ENCODE measurements at places on chromosomes 13 and 19.

- DNase-seq: peak; percentile 86
Observed at GRCh38 chr19:1279782-1280341, 4.5 kb downstream of the FAM174C start.

- no peak for DNase-seq
Observed at GRCh38 chr13:93307651-93308050, 81.0 kb downstream of the GPC6 start.

DNA sequence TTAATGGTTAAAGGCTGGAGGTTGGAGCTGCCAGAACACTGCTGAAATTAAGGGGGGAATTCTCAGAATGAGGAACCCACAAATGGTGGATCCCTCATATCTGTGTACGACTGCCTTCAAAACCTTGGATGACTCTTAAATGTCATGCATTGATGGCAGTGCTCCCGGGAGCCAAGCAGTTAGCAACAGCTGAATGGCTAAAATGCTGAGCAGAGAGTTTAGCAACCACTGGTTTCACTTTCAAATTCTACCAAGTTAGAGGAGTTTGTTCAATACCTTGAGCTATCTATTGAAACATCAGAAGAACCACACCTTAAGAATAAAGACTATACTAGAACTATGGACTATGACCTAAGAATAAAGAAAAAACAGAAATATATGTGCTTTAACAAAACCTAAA is 41.4 kb downstream of the UQCRFS1 start:
- no peak for DNase-seq

GRCh38 chr13:101397742-101398141 is 18.6 kb downstream of the NALCN start:
- no peak for DNase-seq

DNA sequence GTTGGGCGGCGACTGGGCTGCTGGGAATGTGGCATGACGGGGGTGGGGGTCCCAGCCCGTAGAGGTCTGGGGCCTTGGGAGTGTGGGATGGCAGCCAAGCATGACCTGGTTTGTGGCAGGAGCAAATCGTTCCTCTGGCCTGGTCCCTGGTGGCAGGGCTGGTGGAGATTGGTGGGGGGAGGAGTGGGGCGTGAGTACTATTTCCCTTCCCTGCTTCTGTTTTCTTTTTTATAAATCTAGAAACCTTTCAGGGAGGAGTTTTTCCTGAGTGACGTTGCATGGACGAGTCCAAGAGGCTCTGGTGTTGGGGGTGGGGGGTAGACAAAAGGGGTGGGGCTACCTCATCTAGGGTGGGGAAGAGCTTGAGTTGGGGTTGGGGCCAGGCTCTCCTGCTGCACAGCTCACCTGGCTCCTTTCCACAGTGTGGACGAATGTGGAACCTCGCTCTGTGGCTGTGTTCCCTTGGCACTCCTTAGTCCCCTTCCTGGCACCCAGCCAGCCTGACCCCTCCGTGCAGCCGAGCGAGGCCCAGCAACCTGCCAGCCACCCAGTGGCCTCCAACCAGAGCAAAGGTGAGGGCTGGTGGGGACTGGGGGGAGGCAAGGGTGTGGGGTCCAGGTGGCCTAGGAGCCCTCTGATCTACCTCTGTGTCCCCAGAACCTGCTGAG is 15.4 kb upstream of the PRR19 start:
- DNase-seq: no peak

- peak; percentile 54 for DNase-seq
Observed at GRCh38 chr13:113489549-113490495, 689 bp downstream of the DCUN1D2 start.

DNA sequence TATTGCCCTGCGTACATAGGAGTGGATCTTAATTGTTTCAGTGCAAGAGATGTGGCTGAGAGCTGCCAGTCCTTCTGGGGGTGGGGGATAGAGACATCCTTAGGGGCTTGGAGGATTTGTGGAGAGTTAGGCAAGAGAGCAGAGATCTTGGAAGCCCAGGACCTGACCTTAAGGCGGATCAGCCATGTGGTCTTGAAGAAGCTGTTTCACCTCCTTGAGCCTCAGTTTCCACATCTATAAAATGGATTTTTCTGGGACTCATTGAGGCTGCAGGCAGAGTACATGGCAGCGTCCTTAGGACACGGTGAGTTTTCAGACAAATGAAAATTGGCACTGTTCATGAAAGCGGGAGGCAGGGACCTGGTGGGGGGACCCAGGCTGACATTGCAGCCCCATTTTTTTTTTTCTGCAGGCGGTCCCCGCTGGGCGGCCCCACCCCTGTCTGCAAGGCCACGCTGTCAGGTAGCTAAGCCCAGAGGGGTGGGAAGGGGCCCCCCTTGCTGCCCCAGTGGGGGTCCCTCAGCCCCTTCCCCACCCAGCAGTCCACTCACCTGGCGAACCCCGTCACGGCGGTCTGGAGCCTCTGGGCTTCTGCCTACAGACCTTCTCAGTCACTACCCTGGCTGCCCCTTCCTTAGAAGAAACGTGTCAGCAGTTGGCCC is 30.0 kb downstream of the PDE4A start:
- DNase-seq: no peak

DNA sequence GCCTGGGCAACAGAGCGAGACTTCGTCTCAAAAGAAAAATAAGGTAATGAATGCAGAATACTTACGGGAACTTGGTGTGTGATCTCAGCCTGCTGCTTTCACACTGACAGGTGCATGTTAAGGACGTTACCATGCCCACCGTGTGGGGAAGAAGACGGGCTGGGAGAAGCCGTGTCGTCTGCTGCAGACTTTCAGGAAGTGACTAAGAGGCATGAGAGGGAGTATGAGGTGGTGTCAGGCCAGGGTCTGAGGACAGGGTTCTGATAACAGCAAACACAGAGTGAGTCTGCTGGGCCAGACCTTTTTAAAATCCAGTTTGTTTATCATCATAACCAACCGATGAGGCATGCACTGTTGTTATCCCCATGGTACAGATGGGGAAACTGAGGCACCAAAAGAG is 13.6 kb upstream of the GALP start:
- no peak for DNase-seq

GRCh38 chr19:29586401-29586800 is 19.7 kb upstream of the POP4 start:
- no peak for DNase-seq

DNA sequence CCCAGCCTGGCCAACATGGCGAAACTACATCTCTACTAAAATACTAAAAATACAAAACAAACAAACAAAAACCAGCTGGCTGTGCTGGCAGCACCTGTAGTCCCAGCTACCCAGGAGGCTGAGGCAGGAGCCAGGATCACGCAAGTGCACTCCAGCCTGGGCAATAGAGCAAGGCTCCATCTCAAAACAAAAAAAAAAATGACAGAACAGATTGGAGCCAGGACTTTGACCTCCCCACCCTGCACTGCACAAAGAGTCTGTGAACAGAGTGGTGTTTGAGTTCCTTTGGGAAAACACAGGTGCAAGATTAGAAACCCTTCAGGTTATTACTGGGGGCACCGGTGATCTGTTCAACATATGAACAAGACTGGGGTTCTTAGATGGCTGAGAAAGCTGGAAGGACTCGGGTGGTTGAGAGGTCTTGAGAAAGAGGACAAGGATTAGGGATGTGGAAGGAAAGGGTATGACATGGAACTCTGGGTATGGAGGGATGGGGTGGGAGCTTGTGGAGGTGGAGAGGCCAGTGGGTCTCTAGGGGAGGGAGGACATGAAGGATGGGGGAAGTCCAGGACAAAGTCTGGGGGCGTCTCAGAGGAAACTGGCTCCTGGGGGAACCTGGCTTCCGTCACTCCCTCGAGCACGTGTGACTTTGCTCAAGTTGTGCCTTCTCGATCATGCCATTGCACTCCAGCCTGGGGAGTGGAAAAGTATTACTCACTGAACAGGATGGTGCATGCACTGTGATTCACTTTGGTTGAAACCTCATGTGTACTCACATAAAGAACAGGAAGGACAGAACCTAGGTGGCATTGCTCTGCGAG is 25.9 kb downstream of the RCN3 start:
- DNase-seq: no peak

DNA sequence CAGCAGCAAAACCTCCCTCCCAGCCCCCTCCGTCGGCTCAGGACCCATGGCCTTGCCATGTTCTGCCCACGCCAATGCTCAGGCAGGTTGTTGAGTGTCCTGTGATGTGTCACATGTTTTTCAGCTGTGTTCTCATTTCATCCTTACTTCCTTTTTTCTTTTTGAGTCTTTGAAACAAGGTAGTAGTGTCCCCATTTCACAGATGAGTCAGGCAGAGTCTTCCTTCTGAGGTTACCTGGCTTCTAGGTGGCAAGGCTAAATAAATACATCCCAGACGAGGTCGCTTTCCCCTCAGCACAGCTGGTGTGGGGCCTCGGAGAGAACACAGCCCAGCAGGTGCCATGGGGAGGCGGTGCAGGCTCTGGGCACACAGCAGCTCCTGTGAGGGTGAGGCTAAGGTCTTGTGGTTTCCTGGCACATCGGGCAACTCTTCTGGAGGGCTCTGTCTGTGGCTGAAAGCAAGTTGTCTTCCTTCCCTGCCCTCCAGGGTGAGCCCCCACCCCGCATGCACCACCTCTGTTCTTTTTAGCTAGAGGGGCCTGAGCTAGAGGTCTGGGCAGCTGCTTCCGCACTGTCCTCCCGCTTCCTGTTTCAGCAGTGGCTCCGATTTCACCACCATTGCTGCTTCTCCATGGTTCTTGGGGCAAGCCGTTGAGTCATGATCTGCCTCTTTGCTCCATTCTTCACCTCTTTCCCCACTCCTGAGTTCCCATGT is 15.1 kb downstream of the PRAM1 start:
- DNase-seq: no peak

- DNase-seq: peak; percentile 13
Observed at GRCh38 chr13:42965281-42965680, 26.8 kb downstream of the EPSTI1 start.

GRCh38 chr13:103192511-103193135 is 126.4 kb upstream of the SLC10A2 start:
- DNase-seq: no peak

DNA sequence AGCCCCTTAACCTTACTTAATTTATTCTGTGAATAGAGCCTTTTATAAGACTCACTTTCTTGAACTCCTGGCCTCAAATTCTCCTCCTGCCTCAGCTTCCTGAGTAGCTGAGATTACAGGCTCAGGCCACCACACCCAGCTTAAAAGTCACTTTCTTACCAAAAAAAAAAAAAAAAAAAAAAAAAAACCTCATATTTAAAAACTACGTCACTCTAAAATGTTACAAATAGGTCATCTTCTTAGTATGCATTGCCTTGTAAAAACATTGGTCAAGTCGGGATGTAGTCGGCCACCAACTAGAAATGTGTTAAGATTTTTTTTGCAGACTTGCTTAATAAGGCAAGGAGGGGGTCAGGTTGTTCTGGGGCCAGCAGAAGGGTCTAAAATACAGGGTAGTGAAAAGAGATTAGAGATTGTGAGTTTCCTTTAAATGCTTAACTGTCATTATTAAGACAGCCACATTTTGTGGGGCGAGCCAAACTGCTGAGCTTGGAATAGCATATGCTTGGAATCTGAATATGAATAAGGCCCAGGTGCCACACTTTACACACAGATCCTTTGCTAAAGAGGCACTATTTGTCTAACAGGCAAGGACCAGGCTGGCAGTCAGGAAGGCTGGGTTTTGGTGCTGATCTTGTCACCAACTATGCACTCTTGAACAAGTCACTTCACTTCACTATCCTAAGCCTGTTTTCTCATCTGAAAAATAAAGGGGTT is 16.5 kb upstream of the IL17D start:
- peak; percentile 24 for DNase-seq

GRCh38 chr13:95207769-95208366 is 93.4 kb downstream of the ABCC4 start:
- no peak for DNase-seq

DNA sequence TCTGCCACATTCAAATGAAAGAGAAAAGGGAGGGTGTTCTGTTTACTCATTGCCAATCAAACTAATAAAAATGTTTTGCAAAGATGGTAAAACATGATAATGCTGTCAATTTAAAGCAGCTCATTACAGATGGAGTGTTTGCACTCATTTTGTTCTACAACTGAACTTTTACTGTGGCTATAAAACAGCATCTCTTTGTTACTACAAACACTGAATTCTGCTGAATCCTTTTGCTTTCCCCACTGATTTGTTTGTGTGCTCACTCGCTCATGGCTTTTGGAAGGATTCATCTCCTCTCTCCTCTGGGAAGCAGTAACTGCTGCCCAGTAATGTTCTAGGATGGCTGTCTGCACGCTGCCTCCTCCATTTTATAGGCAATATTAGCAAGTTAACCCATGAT is 434.5 kb downstream of the PCDH9 start:
- DNase-seq: no peak
